ENCODE measurements at places on chromosomes 1 and 21.

DNA sequence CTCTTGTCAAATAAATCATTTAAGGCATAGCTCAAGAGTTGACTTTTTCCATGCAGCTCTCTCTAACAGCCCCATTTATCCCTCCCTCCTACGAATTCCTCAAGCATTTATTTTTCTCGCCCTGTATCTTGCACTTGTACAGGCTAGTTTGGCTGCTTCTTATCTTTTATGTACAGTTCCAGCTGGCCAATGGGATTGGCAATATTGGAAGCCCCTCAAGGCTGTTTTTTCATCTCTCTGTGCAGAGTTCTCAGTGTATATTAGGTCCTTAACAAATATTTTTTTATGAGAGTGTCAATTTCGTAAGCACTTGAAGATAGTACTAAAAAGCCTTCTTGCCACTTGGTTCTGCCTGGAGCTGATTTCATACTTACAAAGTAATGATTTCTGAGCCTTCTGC, 356.0 kb downstream of the ST6GALNAC3 start:
- H3K36me3 ChIP-seq = no peaks in the 10 kb centered on the region
- peak overlapping the region; percentile 71 for H3K27ac ChIP-seq
- H3K27me3 ChIP-seq = no peaks in the 10 kb centered on the region
- H3K4me3 ChIP-seq = peak overlapping the region; percentile 37

DNA sequence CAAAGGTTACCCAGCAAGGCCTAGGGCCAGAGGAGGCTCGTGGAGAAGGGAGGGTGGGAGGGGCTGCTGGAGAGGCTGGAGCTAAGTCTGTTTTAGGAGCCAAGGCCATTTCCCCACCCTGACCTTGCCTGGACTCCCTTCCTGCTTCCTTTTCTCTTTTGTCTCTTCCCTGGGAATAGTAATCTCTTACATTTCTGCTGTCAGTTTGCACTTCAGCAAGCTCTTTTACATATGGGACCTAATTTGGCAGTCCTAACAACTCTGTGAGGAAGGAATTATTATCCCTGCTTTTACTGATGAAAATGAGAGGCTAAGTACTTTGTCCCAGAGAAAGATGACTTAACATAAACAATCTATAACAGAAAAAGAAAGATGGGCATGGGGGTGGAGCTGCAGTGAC, 13.8 kb downstream of the OPTC start:
- no peak overlapping the region for H3K27ac ChIP-seq
- no peak for DNase-seq
- no peaks in the 10 kb centered on the region for H3K27me3 ChIP-seq
- H3K4me3 ChIP-seq = no peak overlapping the region

GRCh38 chr1:75614399-75614756, 3.5 kb upstream of the SLC44A5 start:
- DNase-seq = no peak
- peak overlapping the region; percentile 78 for H3K4me3 ChIP-seq
- no peaks in the 10 kb centered on the region for H3K27me3 ChIP-seq
- peaks cover 5% of the 10 kb centered on the region for H3K4me1 ChIP-seq
- H3K27ac ChIP-seq = no peak overlapping the region

DNA sequence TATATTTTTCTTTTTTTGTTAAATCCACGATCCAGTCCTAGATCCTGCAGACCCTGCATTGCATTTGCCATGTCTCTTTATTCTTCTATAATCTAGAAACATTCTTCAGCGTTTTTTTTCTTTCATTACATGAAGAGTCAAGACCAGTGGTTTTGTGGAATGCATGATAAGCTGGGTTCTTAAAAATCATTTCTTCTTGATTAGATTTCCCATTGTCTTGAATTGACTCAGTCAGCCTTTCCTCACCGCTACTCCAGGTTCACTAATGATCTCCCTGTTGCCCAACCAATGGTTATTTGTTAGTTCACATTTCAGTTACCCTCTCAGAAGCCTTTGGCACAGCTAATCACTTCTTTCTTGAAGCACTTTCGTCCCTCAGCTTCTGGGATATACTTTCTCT, 25.2 kb downstream of the CHD1L start:
- no peaks in the 10 kb centered on the region for H3K27me3 ChIP-seq
- H3K4me1 ChIP-seq = peaks cover 5% of the 10 kb centered on the region
- H3K27ac ChIP-seq = no peak overlapping the region
- DNase-seq = no peak

DNA sequence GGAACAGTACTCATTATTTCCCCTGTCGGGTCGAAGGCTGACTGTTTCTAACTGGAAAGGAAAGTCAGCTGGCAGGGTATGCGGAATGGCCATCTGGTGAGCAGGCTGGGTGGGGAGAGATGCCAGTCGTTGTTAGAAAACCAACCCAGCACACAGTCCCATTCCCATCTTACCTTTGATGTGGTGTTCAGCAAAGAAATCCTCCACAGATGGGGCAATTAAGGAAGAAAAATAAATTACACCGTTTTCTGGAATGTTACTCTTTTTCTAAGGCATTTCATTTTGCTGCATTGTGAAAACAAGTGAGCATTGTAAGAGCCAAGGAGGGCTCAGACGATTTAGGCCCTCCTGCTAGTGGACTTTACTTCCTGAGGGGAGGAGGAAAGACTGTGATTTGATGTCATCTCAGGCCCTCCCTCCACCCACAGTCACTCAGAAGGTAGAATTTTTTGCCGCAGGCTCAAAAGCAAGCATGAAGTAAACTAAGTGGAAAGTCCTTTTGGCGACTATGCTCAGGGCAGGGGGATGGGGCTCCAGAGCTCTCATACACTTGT, at the start of gene SLC16A4:
Gene SLC16A4, minus strand, starts transcription at position 335 of the 554 bp plus-strand sequence. CDS start 1,703 bp downstream, outside the sequence.
- H3K4me3 ChIP-seq = peak within 1 kb of the TSS; percentile 70
- H3K36me3 ChIP-seq = no peaks in the 10 kb centered on the region
- peaks cover 21% of the 10 kb centered on the region for H3K4me1 ChIP-seq
- no peaks in the 10 kb centered on the region for H3K27me3 ChIP-seq
- peak within 1 kb of the TSS; percentile 72 for H3K27ac ChIP-seq
- DNase-seq = no peak

DNA sequence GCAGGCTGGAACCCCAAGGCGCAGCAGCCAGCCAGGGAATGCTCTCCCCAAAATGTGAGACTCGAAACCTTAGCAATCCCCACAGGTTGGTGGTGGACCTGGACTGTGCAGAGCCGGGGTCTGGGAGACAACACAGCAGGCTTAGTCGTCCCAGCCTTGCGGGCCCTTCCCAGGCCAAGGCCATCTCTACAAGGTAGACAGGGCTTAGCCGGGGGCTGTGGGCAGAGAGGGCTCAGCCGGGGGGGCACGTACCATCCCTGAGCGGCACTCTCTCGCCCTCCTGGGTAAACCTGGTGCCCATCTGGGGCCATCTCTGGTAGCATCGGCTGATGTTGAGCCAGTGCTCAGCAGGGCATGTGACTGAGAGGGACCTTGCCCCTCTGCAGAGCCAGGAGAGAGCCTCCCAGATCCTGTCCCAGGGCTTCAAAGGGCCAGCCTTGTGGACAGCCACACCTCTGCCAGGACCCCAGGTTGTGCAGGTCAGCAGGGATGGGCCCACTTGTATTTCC, 2.2 kb upstream of the ACTRT2 start:
- H3K4me3 ChIP-seq = no peak overlapping the region
- DNase-seq = no peak
- no peaks in the 10 kb centered on the region for H3K36me3 ChIP-seq
- no peaks in the 10 kb centered on the region for H3K27me3 ChIP-seq
- H3K27ac ChIP-seq = no peak overlapping the region

GRCh38 chr1:226653311-226653921, 85.7 kb downstream of the ITPKB start:
- no peak for DNase-seq
- no peak overlapping the region for H3K4me3 ChIP-seq
- H3K27ac ChIP-seq = no peak overlapping the region
- H3K27me3 ChIP-seq = no peaks in the 10 kb centered on the region
- no peaks in the 10 kb centered on the region for H3K36me3 ChIP-seq
- H3K4me1 ChIP-seq = peaks cover 47% of the 10 kb centered on the region

GRCh38 chr1:84749427-84749826, 59.2 kb upstream of the SSX2IP start:
- peaks cover 4% of the 10 kb centered on the region for H3K4me1 ChIP-seq
- H3K36me3 ChIP-seq = no peaks in the 10 kb centered on the region
- DNase-seq = no peak
- H3K4me3 ChIP-seq = no peak overlapping the region

GRCh38 chr1:208350815-208351214, 106.6 kb upstream of the PLXNA2 start:
- no peak overlapping the region for H3K4me3 ChIP-seq
- H3K27me3 ChIP-seq = no peaks in the 10 kb centered on the region
- H3K36me3 ChIP-seq = no peaks in the 10 kb centered on the region
- no peak overlapping the region for H3K27ac ChIP-seq
- no peak for DNase-seq
- peaks cover 9% of the 10 kb centered on the region for H3K4me1 ChIP-seq

DNA sequence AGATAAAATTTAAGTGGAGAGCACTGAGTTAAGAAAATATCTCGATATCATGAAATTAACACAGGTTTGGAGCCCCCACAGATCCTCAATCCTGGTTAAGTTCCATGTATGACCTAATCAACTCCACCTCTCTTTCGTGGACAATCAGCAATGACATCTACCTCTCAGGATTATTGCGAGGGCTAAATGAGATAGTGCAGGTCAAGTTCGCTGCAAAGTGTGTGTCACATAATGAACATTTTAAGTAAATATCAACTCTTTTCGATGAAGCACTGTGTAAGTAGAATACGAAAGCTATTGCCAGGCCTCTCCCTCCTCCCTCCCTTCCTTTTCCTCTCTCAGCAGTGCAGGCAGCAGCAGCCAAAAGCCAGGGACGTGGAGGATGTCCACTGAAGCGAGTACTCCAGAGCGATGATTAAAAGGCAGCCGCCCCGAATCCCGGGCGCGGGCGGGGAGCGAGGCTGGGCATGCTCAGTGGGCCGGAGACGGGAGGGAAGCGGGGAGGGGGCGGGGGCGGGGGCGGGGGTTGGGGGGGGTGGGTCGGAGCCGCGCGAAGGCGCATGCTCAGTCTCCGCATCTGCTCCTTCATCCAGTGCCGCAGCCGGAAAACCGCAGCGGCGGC, at the start of gene CAMSAP2:
Gene CAMSAP2, plus strand, starts transcription at position 567 of the 622 bp plus-strand sequence. CDS start 935 bp downstream, outside the sequence.
- peak; percentile 54 for DNase-seq
- no peaks in the 10 kb centered on the region for H3K27me3 ChIP-seq
- peak within 1 kb of the TSS; percentile 98 for H3K27ac ChIP-seq
- peak within 1 kb of the TSS; percentile 82 for H3K4me3 ChIP-seq
- no peaks in the 10 kb centered on the region for H3K36me3 ChIP-seq

- H3K4me1 ChIP-seq = no peaks in the 10 kb centered on the region
Observed at GRCh38 chr1:44587796-44588460, 86.4 kb downstream of the TMEM53 start.

DNA sequence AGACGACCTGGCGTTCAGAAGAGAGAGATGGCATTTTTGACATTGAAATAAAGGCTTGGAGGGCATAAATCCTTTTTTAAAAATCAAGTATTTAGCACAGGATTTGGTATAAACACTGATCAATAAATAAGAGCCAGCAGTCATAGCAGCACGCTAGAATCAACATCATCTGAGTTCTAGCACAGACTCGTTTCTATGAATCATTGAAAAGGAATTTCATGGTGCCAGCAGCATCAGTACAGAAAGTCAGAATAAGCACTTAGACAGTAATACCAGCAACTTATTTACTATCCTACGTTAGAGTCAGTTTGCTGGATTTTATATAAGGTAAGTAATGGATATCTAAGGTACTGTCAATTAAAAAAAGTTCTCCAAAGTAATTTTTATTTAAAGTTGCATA, 119.3 kb downstream of the HLCS start:
- H3K4me1 ChIP-seq = peaks cover 37% of the 10 kb centered on the region
- no peak overlapping the region for H3K27ac ChIP-seq
- no peaks in the 10 kb centered on the region for H3K27me3 ChIP-seq

- H3K4me3 ChIP-seq = peak within 1 kb of the TSS; percentile 88
- peaks cover 71% of the 10 kb centered on the region for H3K4me1 ChIP-seq
- no peak for DNase-seq
- no peaks in the 10 kb centered on the region for H3K36me3 ChIP-seq
- no peaks in the 10 kb centered on the region for H3K27me3 ChIP-seq
Observed at GRCh38 chr1:115337633-115338456, at the start of gene NGF. NGF (minus strand) TSS chr1:115338249; CDS start chr1:115286795, 51,454 bp downstream.

- DNase-seq = no peak
- no peak overlapping the region for H3K4me3 ChIP-seq
- H3K36me3 ChIP-seq = no peaks in the 10 kb centered on the region
- H3K4me1 ChIP-seq = peaks cover 14% of the 10 kb centered on the region
Observed at GRCh38 chr1:170568197-170568596, 36.2 kb downstream of the GORAB start.

DNA sequence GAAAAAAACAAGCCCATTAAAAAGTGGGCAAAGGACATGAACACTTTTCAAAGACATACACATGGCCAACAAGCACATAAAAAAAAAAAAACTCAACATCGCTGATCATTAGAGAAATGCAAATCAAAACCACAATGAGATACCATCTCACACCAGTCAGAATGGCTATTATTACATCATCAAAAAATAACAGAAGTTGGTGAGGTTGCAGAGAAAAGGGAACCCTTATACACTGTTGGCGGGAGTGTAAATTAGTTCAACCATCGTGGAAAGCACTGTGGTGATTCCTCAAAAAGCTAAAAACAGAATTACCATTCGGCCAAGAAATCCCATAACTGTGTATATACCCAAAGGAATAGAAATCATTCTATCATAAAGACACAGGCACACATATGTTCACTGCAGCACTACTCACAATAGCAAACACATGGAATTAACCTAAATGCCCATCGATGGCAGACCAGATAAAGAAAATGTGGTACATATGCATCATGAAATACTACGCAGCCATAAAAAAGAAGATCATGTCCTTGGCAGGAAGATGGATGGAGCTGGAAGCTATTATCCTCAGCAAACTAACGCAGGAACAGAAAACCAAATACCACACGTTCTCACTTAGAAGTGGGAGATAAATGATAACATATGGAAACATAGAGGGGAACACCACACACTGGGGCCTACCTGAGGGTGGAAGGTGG, 70.1 kb downstream of the INTS7 start:
- no peak overlapping the region for H3K4me3 ChIP-seq
- H3K27me3 ChIP-seq = no peaks in the 10 kb centered on the region
- no peak for DNase-seq
- no peak overlapping the region for H3K27ac ChIP-seq

GRCh38 chr21:20720623-20721022, 277.6 kb upstream of the NCAM2 start:
- no peak overlapping the region for H3K27ac ChIP-seq
- H3K4me3 ChIP-seq = no peak overlapping the region
- H3K27me3 ChIP-seq = no peaks in the 10 kb centered on the region
- H3K4me1 ChIP-seq = no peaks in the 10 kb centered on the region
- no peaks in the 10 kb centered on the region for H3K36me3 ChIP-seq

- H3K27me3 ChIP-seq = no peaks in the 10 kb centered on the region
- DNase-seq = no peak
- H3K4me1 ChIP-seq = peaks cover 23% of the 10 kb centered on the region
- no peaks in the 10 kb centered on the region for H3K36me3 ChIP-seq
- H3K27ac ChIP-seq = no peak overlapping the region
- no peak overlapping the region for H3K4me3 ChIP-seq
Observed at GRCh38 chr1:179137617-179138255, 55.9 kb downstream of the TOR3A start.

GRCh38 chr1:228204958-228205357, 2.9 kb upstream of the OBSCN start:
- no peak for DNase-seq
- H3K27ac ChIP-seq = no peak overlapping the region
- no peaks in the 10 kb centered on the region for H3K27me3 ChIP-seq
- H3K4me3 ChIP-seq = no peak overlapping the region
- no peaks in the 10 kb centered on the region for H3K36me3 ChIP-seq
- no peaks in the 10 kb centered on the region for H3K4me1 ChIP-seq

GRCh38 chr1:44941424-44942324, 44.7 kb downstream of the EIF2B3 start:
- DNase-seq = no peak
- no peak overlapping the region for H3K4me3 ChIP-seq
- no peak overlapping the region for H3K27ac ChIP-seq

Measured in thoracic aorta (tissue), 2 donors.